ENCODE measurements at places on chromosomes 4 and X.

- DNase-seq = no peak
Measured at GRCh38 chr4:182729516-182729915, 187.7 kb downstream of the DCTD start.

DNA sequence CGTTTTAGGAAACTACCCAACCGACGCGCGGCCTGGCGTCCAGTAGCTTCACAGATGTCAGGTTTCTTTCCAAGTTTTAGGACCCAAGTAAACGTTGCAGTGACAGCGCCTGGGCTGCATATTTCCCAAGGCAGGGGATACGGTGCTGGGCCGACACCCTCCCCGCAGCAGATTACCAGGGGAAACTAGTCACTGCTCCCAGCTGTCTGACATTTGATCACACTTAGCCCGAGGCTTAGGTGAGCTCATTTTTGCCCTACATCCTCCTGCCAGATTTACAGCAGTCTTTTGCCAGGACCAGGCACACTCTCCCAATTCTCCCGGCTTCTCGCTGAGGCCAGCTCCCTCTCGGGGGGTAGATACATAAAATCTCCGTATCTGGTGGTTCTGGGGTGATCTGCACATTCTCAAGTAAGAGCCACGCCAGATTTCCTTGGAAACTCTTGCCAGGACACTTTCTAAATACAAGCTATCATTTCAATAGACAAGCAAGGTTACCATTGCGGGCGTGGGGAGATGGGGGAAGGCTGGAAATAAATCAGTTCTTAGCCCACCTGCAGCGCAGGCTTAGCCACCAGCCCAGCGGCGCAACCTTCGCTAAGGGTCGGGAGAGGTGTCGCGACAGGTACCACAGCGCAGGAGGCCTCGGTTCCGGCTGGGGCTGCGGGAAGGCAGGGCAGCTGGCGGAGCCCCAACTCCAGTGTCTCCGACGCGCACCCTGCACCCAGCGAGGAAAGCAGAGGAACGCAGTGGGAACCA is 2.5 kb upstream of the SOX3 start:
- DNase-seq = no peak

GRCh38 chrX:132022198-132022966 is 720 bp upstream of the STK26 start:
- no peak for DNase-seq

GRCh38 chr4:153365003-153365402 is 20.5 kb downstream of the MND1 start:
- DNase-seq = no peak

- peak; percentile 89 for DNase-seq
Measured at GRCh38 chrX:20442597-20442996, 175.9 kb upstream of the RPS6KA3 start.

GRCh38 chr4:17762726-17763125 is 18.7 kb downstream of the FAM184B start:
- no peak for DNase-seq

- no peak for DNase-seq
Measured at GRCh38 chr4:13193662-13194061, 290.5 kb downstream of the RAB28 start.

DNA sequence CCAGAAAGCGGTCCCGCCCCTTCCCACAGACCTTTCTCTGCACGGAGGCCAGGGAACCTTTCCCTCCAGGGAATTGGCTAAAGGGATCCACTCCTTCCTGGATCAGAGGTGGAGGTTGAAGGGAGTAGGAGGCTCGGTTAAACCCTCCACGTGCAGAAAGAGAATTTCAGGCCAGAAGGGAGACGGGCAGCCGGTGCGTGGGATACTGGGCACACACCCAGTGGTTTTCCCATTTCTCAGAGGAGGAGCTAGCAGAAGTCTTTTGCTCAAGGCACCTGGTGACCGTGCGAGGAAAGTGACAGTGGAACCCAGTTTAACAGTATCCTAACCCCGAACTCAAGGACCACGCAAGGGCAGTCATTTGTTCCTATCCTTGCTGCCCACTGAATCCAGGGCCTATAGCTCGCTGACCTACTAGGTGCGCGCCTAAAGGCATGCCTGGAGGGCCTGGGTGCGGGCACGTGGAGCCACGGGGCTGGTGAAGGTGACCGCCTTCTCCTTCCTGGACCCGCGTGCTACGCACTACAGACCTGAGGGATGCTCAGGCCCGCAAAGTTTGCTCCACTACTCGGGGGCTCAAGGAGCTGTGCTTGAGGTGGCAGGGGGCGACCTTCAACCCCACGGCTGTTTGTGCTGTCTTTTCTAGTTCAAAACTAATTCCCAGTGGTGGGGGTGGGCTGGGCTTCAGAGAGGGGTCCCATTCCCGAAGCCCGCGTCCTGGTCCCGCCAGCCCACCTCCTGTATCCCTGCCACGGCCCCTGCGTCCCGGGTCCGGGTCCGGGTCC is 587 bp upstream of the AFF2 start:
- no peak for DNase-seq

DNA sequence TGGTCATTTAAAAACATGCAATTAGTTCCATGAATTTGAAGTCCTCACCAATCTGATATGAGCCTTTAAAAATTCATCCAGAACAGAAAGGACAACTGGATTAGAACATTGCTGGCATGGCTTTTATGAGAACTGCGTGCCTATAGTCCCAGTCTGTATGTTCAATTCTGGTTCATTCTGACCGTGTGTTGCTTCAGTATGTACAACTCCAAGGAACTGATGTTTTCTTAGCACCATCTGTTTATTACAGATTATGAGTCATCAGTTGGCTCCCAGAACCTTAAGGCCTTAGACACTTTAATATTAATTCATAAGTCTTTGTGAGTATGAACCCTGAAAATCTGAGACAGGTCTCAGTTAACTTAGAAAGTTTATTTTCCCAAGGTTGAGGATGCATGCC is 115.0 kb downstream of the CEP44 start:
- DNase-seq = no peak

GRCh38 chr4:89434364-89434988 is 126.9 kb upstream of the GPRIN3 start:
- peak; percentile 70 for DNase-seq

DNA sequence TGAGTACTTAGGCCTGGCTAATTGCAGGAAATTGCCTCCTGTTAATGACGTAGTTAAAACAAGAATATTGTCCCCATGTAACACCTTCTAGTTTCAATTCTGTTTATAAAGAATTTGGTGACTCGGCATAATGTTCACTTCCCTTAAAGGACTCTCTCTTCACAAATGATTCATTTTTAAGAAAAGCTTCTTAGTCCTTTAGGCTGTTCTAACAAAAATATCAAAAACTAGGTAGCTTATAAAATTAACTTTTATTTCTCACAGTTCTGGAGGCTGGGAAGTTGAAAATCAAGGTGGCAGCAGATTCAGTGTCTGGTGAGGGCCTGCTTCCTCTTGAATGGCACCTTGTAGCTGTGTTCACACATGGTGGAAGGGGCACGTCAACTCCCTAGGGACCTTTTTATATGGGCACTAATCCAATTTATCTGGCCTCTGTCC is 23.8 kb downstream of the COL25A1 start:
- DNase-seq = no peak

- DNase-seq = no peak
Measured at GRCh38 chr4:174575436-174575835, 53.1 kb upstream of the HPGD start.

DNA sequence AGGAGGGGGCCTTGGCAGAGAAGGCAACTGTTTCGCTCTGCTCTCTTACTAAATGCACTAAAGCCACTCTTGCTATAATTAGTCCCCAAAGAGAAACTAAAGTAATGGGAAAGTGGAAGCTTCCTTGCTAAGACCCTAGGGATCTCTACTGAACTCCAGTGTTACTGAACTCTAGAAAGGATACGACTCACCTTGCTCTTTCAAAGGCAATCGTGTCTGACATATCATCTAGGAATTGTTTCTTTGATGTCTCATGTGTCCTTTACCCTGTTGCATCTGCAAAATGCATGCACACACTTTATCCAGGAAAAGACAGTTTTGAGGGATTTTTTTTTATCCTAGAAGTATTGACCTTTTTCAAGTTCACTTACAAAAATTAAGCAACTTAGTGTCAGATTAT is 148.1 kb upstream of the FAM9B start:
- no peak for DNase-seq

DNA sequence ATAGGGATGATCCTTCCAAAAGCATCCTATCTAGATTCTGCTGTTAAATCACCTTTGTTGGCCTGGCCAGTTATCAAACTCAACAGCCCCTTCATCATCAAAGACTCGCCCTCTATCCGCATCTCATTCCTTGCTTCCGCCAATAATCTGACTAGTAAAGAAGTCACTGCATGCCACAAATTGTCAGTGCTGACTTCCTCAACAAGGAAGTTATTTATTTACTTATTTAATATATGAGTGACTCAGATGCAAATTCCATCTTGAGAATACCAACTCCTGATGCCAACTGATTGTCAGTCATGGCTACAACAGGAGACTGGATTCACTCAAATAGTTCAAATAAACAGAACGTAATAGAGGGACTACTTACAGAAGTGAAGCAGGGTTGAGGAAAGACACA is 283.8 kb downstream of the TRIML1 start:
- no peak for DNase-seq

GRCh38 chrX:118346258-118347094 is 570 bp downstream of the WDR44 start:
- peak; percentile 63 for DNase-seq

GRCh38 chrX:107758231-107758766 is 17.3 kb downstream of the TSC22D3 start:
- no peak for DNase-seq

GRCh38 chrX:103730796-103731493 is 20.2 kb downstream of the TMEM31 start:
- DNase-seq = no peak

GRCh38 chrX:10841579-10841978 is 221.2 kb upstream of the MID1 start:
- no peak for DNase-seq

- DNase-seq = no peak
Measured at GRCh38 chr4:139915037-139915436, 238.9 kb downstream of the MAML3 start.

All from CD8-positive, alpha-beta T cell (primary cell).